ENCODE measurements at places on chromosomes 2 and 18.
A peak's percentile ranks its signal among the peaks of the same experiment; 100 is the strongest.

DNA sequence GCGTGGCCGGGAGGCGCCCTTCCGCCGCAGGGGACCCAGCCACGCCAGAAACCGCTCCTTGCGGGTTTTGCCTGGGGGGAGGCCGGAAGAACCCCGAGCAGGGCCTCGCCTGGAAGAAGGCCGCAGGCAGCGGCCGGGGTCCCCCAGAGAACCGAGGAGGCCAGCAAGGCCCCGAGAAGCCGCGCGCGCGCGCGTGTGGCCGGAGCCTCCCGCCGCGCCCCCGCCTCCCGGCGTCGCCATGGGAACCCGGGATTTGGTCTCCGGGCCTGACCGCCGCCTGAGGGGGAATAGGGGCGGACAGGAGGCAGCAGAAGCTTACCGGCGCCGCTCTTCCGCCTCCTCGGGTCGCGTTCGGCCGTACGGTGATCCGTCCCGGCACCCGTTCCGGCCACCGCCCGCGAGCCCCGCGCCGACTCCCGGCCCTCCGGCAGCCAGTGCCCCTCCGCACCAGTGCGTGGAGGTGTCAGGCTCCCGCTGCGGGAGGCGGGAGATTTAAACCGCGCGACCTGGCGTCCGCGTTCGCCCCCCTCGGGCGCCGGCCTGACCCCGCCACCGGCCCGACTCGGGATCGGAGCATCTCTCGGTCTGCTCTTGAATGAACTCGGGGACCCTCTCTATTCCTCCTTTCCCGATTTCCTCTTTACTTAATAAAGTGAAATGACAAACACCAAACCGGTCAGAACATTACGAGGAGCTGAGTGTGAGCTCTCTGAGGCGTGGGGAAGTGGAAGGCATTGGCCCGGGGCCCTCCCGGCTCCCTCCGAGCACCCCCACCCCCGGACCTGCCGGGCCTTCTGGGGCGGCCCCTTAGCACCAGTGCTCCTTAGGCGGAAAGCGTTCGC, at the start of gene ICA1L:
ICA1L (minus strand) TSS at position 467 of the 842 bp plus-strand sequence. CDS start 42,757 bp downstream, outside the sequence.
- DNase-seq, result peak; percentile 66

DNA sequence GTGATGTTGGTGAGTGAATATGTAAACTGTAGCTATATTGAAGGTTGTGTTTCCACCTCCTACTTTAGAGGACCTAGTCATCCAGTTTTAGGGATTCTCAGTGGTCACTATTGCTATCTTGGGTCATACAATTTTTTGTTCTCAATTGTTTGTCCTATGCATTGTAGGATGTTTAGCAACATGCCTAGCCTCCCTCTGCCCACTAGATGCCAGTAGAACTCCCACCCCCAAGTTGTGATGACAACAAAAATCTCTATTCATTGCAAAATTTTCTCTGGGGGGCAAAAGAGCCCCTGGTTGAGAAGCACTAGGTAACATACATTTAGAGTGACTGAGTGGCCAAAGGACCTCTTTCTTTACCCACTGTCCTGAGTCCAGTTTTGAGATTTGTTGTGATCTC, 87.3 kb downstream of the LRRTM4 start:
- no peak for DNase-seq

DNA sequence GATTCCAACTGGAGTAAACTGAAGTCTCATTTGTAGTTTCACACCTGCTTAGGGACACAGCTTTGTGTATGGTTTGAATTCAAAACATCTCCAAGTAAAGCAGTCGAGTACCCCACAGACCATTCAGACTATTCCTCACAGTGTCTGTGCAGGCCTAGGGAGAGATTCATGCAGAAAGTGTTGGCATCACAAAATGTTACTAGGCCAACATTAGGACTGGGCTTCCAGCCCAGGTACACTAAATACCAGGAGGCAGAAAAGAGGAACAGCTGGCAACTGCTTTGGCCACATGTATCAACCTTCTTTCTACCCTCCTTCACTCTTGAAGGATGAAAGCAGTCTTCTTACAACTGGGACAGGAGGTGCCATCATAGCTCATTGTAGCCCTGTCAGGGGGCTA, 270.4 kb upstream of the TMEFF2 start:
- no peak for DNase-seq

DNA sequence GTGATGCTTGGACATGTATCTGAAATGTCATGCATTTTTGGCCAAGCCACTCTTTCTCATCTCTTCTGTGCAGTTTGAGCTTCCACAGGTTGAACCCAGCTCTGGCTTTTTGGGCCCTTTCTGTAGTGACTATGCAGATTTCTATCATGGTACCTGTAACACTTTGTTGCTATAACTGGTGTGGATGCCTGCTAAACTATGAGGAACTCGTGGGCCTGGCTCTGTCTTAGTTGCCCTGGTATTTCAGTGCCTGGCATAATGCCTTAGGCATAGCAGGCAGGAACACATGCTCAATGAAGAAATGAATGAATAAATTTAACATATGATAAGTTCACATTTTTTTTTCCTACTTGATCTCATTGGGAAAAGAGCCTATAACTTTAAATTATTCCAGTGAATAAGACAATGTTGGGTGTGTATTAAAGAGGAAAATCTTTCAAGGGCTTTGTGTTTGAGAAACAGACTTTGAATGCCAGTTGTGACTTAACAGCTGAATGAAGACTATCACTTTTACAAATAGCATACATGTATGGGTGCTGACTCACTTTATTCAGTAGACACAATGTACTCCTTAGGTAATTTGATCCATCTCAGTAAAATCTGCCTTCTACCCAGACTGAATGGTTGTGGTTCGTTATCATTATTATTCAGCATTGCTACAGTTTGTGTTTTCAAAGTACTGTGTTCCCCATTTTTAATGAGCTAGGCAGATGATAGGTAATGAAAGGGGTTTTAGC, 86.4 kb upstream of the MAP4K3 start:
- DNase-seq, result peak; percentile 91

DNA sequence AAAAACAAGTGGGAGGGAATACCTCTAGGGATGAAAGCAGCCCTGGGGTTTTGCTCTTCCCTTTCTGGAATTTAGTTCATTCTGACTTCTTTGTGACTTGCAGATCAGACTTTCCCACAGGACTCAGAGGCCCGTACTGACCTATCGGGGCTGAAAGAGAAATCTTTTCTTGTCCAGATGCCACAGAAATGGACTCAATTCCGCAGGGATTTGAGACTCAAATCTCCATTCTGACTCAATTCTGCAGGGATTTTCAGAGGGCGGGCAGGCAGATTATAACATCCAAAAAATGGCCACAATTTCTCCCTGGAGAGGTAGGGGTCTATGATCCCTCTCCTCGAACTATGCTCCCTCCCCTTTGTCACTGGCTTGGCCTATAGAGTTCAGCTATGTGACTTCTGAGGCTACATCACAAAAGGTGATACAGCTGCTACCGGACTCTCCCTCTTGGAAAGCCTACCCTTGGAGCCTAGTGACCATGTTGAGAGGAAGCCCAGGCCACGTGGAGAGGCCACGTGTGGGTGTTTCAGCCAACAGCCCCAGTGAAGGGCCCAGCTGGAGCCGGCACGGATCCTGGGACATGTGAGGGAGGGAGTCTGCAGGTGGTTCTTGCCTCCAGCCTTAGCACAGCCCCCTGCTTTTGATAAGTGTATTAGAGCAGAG, 4.8 kb upstream of the EFHD1 start:
- no peak for DNase-seq

DNA sequence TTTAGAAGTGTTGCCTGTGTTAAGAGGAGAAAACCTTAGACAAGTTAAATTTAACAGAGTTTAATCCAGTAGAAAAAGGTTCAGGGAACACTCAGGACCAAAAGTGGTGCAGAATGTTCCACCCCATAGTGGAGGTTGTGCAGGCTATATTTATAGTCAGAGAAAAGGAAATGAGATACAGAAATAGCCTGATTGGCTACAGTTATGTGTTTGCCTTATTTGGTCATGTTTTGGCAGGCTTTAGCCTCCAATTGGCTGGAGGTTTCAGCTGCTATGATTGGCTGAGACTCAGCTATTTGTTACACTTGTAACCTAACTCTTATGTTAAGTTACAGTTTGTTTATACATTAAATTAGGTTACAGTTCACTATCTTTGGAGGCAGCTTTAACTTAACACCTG, 4.2 kb downstream of the STAMBP start:
- peak; percentile 69 for DNase-seq

DNA sequence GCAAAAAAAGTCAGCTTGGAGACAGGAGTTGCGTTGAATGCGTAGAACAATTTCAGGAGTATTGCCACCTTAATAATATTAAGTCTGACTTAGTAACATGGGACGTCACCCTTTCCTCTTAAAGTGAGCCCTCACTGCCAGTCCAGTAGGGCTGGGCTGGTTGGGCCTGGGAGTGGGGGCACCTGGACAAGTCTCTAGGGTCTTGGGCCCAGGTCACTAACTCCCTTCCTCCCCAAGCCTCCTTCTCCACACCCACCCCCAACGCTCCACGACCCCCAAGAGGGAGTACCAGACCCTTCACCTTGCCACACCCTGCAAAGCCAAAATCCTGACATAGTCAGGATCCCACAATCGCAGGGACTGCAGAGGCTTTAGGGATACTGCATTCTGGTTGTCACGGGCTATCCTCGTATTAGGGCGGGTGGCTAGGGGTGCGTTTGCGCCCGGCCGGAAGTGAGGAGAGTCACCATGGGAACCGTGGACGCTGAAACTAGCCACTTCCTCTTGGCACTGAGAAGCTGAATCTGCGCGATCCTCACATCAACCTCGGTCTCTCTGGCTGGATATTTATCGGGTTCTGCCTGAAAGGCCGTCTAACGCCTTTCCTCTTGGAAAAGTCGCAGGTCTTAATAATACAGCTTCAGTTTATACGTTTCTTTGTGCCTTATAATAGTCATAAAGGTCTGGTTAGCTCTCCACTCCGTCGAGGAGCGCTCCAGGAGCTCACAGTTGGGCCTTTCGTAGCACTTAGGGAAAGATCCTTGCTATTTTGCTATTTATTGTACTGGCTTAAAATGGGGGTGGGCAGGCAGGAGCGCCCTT, 10.3 kb upstream of the CXXC1 start:
- DNase-seq, result peak; percentile 66

DNA sequence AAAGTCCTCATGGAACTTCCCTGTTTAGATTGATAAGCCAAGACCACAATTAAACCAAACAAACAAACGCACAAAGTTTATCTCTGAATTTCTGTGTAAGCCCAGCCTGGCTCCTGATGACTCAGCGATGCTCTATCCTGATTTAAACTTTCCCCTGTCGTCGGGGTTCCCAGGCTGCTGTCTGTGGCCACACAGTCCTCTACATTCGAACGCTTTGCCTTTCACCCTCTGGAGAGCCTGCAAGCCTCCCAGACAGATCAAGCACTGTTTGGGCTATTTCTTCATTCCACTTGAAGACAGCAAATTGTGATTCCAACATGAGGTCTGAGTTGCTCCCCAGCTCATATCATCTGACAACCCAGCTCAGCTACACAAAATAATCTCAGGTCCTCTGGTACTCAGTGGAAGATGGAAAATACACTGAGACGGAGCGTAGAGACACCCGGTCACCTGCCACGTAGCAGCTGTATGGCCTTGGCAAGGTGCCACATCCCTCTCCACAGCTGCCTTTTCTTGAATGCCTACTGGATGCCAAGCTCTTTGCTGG, 51.2 kb downstream of the CYRIA start:
- no peak for DNase-seq

- no peak for DNase-seq
These were observed 225.5 kb downstream of the DYM start for GRCh38 chr18:49234984-49235383.

- no peak for DNase-seq
These were observed 106.5 kb downstream of the GALNT3 start for GRCh38 chr2:165687426-165688002.

DNA sequence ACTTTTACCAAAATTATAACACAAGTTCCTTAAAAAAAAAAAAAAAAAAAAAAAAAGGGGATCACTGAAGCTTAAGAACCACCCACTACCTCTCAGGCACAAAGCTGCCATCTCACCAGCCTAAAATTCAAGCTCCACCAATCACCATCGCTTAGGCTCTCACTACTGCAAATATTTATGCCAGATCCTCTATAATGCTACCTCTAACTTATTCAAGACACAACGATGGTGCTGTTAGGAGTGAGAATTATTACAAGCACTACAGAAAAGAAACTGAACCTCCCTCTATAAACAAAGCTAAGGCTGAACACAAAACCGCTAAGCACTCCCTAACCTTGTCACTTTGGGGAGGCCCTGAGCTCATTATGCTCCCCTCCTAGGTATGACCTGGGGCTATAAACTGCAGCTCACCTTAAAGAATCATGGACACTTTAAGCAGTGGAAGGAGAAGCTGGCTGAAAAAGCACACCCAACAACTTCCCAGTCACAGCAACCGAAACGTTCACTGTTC, 3.6 kb downstream of the FZD5 start:
- DNase-seq, result no peak

- no peak for DNase-seq
These were observed 141.2 kb upstream of the CTAGE1 start for GRCh38 chr18:22558945-22559385.

GRCh38 chr2:158713523-158714138, 81.5 kb upstream of the DAPL1 start:
- no peak for DNase-seq

DNA sequence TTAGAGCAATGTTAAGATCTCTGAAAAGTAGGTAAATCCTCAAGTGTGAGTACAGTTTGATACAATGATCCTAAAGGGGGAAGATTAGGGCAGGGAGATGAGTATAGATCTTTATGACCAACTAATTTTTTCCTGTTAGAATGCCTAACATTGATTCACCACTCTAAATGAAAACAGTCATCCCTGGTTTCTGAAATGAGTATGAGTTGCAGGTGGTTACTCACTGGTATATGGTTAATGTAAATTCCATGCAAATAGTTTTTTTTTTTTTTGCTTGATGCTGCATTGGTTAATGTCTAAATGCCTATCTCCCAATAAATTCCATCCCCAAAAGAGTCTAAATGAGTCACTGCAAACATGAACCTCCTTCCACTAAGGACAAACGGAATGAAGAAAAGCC, 55.0 kb upstream of the SERPINB2 start:
- DNase-seq, result no peak

GRCh38 chr2:160334028-160334741, 134.1 kb upstream of the ITGB6 start:
- peak; percentile 72 for DNase-seq

DNA sequence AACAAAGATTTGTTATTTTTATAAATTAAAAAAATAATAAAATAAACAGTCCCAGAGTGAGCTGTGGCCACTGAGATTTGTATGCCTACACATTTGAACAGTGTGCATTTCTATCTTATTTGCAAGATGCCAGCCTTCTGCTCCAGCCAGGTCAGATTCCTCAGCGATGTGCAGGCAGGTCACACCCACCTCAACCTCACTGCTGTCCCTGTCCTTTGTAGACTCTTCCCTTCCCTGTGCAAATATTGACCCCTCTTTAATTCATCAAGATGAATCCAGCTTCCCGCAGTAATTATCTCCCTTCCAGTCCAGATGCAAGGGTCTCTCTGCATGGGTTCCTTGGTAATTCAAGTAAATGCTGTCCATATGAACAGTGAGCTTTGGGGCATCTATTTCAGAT, 256.2 kb downstream of the PIEZO2 start:
- DNase-seq, result no peak

DNA sequence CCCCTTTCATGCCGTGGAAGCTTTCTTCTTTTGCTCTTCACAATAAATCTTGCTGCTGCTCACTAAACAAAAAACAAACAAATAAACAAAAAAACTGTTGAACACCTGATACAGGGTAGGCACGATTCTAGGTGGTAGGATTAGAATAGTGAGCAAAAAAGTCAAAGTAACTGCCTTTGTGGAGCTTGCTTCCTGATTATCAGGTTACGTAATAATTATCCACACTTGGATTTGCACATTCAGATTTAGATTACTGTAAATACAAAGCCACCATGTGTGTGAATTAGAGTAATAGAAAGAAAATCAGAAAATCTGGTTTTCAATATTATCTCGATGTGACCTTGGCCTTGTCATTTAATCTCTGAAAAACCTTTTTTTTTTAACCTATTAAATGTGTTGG, 307.1 kb downstream of the NRXN1 start:
- no peak for DNase-seq

Data from fibroblast of gingiva (primary cell).